Right lung (tissue), 10 donors: ENCODE measurements at places on chromosomes 6 and 20.

DNA sequence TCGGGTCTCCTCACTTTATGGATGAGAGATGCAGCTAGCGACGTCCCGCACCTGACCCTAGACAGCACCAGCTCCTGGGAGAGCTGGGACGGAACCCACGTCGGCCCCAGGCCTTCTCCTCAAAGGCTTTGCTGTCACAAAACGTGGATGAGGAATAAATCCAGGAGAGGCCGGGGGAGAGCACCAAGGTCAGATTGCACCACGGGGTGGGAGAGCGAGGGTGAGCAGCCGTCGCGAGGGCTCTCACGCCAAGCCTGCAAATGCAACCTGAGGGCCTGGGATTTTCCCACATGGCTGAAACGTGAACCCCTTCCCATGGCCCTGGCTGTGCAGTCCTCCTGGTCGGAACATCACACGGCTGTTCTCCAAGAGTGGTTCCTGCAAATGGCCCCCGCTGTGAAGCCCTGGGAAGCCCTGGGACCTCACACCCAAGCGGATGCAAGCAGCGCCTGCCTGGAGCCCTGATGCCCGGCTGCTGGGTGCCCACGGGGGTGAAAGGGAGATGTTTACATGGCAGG lies 45.3 kb downstream of the DLL1 start:
- DNase-seq = no peak

- DNase-seq = no peak
Measured at GRCh38 chr6:162443101-162443500, 284.5 kb downstream of the PRKN start.

DNA sequence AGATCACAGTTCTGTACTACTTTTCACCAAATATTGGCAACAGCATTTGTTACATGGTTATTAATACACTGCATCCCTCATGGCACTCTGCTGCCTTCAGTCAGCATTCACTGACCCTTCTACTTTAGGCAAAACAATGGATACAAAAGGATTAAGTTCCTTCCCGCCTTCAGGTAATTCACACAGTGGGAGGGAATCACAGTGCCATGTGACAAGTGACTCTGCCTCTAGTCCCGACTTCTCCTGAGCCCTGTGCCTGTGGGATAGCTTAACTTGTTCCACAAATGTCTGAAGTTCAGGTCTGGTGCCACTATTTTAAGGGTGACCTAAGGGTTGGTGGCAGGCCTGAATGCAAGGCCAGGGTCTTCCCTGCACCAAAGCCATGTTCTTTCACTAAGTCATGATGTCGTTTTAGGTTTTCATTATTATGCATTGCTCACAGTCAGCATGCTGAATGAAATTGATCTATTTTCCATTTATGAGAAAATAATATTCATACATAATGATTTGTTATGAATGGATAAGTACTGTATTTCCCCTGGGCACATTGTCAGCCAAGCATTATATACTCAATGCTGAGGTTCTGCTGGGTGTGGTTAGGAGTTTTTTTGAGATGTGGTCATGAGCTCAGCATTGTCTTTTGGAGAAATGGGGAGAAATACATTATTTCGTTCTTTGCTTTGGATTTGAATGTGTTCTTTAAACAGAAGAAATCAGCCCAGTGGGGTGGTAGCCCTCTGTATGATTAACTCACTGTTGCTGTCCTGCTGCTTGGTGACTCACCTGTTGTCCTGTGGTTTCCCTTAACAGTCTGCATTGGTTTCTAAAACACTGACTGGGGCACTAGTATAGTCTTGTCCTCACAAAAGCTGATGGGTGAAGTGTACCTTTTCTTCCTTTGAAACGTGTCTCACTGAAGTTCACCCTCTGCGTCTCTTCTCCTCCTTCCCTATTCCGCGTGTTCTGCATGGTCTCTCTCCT lies 66.4 kb downstream of the AFDN start:
- no peak for DNase-seq

GRCh38 chr6:42112351-42112750 lies 30.1 kb downstream of the C6orf132 start:
- no peak for DNase-seq

- no peak for DNase-seq
Measured at GRCh38 chr6:89794324-89794723, 25.3 kb downstream of the MDN1 start.

GRCh38 chr20:62822788-62823651 lies 6.2 kb downstream of the COL9A3 start:
- no peak for DNase-seq

DNA sequence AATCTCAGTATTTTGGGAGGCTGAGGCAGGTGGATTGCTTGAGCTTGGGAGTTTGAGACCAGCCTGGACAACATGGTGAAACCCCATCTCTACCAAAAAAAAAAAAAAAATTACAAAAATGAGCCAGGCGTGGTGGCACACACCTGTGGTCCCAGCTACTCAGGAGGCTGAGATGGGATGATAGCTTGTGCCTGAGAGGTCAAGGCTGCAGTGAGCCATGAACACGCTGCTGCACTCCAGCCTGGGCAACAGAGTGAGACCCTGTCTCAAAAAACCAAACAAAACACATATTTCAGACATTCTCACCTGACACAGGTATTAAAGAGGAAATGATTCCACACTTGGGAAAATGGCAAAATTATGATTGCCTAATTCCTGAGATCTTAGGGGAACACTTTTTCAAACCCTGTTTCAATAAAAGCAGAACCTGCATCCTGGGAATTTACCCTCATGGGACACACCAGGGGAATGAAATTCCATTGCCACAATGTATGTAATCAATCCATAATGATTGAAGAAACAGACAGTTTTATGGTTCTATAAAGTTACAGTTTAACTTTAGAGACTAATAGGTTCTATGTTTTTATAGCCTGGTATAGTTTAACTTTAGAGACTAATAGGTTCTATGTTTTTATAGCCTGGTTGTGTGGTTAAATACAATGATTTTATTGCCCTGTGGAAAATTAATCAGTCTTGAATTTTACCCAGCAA lies 29.6 kb upstream of the DNAAF9 start:
- DNase-seq = no peak

- DNase-seq = no peak
Measured at GRCh38 chr6:38459291-38459690, 180.4 kb downstream of the BTBD9 start.

DNA sequence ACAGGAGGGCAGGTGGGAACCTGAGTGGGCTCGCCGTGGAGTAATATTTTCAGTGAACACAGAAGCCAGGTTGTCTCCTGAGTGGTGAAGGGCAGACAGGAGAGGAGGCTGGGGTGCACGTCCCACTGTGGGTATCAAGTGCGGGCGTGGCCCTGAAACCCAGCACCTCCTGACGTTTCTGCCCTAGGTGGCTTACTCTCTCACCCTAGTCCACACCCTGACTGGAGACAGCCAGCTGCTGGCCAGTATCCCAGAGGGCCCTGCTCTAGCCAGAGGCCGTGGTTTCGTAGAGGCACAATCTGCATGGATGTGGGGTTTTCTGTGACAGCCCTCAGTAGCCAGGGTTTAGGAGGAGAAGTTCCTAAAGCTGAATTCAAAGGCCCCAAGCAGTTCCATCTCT lies 86.7 kb downstream of the TRERF1 start:
- no peak for DNase-seq

DNA sequence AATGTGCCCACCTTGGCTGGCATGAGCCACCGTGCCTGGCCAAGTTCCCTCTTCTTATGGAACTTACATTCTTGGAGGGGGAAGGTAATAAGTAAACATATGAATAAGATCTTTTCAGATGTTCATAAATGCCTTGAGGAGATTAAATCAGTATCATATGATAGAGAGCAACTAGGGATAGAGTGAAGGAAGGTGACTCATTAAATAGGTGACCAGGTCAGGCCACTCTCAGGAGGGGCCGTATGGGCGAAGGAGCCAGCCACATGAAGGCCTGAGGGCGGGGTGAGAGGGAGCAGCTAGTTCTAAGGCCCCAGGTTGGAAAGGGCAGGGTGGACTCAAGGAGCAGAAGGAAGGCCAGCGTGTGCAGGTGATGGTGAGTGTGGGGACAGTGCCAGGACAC lies 91.1 kb downstream of the UST start:
- DNase-seq = no peak
